Sigmoid colon (tissue), 7 donors: ENCODE measurements at places on chromosomes 11 and 22. TPM values are rescaled to one million over a fixed set of nuclear protein-coding genes. Genes with fewer than 3 reads are reported as not detected.

GRCh38 chr22:50503475-50504145 lies 3.9 kb downstream of the LMF2 start:
- DNase-seq, result peak; percentile 69
- no peaks in the 10 kb centered on the region for H3K27me3 ChIP-seq
- H3K36me3 ChIP-seq, result peaks cover 29% of the 10 kb centered on the region
- no peak overlapping the region for H3K4me3 ChIP-seq

- no peaks in the 10 kb centered on the region for H3K36me3 ChIP-seq
- no peak overlapping the region for H3K27ac ChIP-seq
- DNase-seq, result no peak
- H3K4me1 ChIP-seq, result no peaks in the 10 kb centered on the region
- no peak overlapping the region for H3K4me3 ChIP-seq
These were observed 15.9 kb upstream of the HYLS1 start for GRCh38 chr11:125871391-125872137.

DNA sequence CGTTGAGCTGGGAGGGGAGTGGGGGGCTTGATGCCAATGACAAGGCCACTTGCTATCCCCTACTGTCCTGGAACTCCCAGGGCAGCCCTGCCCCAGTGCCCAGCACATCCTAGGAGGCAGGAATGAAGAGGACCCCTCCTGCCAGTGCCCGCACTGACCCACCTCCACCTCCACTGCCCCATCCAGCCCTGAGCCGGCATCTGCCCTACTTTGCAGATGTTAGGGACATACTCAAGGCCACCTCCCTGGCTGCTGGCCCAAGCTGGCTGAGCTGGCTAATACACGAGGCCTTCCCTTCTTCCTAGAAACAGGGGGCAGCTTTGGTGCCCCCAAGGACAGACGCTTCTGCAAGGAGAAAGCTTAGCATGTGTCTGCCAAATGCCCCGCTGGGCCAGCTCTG lies 10.8 kb downstream of the DHCR7 start:
- no peak overlapping the region for H3K4me3 ChIP-seq
- H3K4me1 ChIP-seq, result no peaks in the 10 kb centered on the region
- DNase-seq, result no peak
- peaks cover 3% of the 10 kb centered on the region for H3K36me3 ChIP-seq

DNA sequence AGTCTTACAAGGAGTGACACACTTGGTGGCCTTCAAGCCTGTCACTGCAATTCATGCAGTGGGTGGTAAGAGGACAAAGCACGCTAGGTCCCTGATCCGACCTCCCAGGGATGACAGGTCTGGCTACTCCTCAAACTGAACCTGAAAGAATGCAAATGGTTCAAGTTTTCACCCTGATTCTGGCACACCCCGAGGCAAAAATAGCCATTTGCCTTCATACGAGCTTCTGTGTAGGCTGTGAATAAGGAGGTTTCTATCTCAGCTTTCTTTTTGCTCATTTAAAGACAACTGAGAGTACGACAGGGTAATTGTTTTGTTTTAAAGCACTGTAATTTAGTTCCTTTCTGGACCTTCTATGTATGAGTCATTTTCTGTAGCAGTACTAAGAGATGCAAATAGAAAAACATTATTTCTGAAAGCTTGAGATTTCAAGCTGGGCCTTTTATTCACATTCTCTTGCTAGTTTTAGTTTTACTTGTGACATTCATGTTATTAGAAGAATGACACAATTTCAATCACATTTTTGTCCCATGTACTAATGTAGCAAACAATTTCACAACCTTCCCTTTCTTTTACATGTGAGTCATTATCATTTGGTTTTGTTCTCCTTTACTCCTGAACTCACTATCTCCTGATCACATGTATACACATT lies 56.6 kb upstream of the FDX1 start:
- no peak overlapping the region for H3K27ac ChIP-seq
- no peaks in the 10 kb centered on the region for H3K4me1 ChIP-seq
- no peaks in the 10 kb centered on the region for H3K36me3 ChIP-seq

Gene OR51E2
- total RNA-seq, result 2.5 TPM

Gene FGF4
- total RNA-seq, result not detected

Gene INS
- not detected for total RNA-seq

Gene FAT3
- 1.3 TPM for total RNA-seq
